ENCODE measurements at places on chromosomes 1 and 21. TPM values are rescaled to one million over a fixed set of nuclear protein-coding genes. Genes with fewer than 3 reads are reported as not detected.

DNA sequence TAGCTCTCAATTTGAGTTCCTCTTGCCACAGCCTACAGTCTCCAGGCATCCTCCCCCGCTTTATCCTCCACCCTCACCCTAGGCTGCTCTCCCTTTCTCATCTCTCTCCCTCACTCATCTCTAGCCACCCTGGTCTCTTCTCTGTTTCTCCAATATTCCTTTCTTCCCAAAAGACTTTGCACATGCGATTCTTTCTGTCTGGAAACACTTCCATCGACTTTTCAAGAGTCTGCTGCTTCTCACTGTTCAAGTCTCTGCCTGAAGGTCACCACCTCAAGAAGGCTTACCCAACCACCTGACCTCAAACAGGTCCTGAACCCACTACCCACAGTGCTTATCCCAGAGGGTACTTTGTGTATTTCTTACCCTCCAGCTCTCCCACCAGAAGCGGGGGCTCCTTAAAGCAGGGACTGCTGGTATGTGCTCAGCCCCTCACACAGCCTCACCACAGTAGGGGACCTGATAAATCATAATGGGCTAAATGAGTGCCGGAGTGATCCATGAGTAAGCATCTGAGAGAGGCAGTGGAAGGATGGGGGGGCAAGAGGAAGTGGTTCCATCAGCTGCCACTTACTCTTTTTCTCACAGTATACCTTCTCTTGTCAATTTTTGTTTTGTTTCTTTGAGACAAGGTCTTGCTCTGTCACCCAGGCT is 14.3 kb upstream of the KRTAP19-8 start:
- no peak for DNase-seq

DNA sequence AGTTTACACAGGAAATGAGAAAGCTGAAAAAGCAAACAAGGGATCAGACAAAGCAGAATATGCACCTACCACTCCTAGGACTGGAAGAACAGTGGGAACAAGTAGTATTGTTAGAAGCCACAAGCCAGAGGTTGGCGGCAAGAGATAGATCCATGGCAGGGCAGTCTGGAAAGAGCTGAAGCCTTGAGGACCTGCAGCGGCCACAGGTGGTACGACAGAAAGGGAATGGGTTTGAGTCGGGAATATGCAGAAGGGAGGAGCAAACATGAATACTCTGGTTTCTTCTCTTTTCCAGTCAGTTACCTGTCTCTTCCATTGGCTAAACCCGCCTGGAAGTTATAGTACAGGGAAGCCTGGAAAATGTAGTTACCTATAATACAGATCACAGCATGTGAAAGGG is 3.9 kb upstream of the PCNX2 start:
- no peak for DNase-seq

The ANKRD35 gene
- total RNA-seq, result not detected

- no peak for DNase-seq
Measured at GRCh38 chr1:100811808-100812207, 82.8 kb downstream of the EXTL2 start.

DNA sequence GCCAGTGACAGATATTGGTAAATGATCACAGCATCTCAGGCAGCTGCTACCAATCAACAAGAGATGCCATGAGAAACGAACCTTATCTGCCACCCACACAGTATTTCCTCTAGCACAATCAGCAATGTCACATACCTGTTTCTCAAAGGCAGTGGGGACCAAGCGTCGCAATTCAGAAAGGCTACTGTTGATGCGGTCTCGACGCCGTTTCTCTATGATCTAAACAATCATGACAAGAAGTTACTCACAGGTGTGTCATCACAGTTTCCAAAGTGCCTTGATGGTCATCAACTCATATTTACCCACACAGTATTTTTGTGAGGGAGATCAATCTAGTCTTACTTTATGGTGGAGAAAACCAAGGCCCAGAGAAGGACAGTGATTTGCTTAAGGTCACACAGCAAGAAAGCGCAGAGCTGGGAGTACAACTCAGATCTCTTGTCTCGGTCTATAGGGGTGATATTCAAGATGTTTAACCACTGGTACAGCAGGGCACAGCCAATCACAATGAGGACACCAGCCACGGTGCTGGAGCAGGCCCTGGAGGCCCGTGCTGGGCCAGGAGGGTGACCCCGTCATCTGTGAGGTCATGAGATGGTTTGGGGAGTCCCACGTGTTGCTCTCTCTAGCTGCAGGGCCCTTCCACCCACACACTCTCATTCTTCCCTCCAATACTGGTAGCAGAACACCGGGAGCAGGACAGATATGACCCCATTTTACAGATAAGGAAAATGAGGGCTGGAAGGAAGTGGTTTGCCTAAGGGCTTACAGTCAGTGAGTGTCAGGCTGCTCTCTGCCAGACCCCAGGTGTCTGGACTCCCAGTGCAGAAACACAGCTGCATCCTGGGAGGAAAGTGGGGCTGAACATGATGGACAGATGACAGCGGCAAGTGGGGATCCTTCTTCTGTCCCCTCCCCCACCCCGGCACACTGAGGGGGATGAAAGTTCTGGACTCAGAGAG is 7.8 kb downstream of the HEYL start:
- DNase-seq, result no peak

DNA sequence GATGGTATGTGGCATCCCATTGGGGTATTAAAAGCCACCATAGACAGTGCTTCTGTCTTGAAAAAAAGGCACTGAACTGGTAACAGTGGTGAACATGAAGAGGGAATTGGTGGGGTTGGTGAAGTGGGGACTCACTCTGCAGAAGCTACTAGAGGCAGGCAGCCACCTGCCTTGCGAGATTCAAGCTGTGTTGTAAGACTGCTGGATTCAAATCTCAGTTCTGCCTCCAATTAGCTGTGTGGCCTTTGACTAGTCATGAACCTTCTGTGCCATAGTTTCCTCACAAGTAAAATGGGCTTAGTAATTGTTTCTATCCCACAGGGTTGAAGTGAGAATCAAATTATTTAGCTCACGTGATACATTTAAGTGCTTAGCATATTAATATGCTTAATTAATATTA is 16.6 kb upstream of the ELOA start:
- DNase-seq, result no peak

GRCh38 chr1:160823296-160823695 is 27.3 kb downstream of the LY9 start:
- no peak for DNase-seq

The HFM1 gene
- total RNA-seq, result not detected

Data from SJSA1 (cell line).